Cortex of kidney (tissue), 1 donor: ENCODE measurements at places on chromosomes 5 and 9.

DNA sequence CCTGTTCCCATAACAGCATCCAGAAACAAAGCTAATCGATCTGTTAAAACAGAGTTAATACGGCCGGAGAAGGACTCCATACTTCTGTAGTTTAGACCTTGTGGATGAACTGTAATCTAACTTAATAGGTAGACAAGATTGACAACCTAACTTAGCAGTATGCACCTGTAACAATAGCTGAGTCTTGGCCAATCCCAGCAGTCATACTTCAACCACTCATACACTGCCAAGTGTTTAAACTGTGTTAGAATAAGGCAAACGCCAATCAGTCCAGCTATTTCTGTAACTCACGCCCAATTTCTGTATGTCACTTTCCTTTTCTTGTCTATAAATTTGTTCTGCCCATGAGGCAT is 33.7 kb upstream of the MACIR start:
- DNase-seq = no peak

DNA sequence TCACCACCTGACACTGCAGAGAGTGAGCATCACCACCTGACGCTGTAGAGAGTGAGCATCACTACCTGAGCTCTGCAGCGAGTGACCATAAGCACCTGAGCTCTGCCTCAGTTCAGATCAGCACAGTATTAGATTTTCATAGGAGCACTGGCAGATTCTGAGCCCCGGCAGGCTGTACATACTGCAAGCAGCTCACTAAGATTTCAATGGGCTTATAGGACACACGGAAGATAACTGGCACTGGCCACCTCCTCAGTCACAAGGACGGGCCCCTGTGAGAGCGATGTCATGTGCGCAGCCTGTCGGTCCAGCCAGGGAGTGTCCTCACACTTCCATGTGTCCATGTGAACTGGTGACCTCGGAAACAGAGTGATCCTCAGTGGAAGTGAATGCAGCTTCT is 153.5 kb upstream of the IRX2 start:
- no peak for DNase-seq

GRCh38 chr5:171447226-171447625 is 27.8 kb downstream of the FGF18 start:
- DNase-seq = no peak

DNA sequence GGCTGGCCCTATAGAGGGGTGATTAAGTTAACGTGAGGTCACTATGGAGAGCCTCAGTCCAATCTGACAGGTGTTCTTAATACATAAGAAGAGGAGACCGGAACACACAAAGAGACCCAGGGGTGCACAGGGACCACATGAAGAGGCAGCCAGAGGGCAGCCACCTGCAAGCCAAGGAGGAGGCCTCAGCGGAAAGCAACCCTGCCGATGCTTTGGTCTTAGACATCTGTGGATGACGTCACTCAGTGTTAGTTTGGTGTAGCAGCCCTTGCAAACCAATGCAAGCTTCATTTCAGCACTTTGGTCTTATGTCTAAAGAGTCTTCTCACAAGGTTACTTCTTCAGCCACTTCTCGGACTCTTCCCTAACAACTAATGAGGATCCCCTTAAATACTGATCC is 47.6 kb upstream of the GRHPR start:
- DNase-seq = no peak

GRCh38 chr5:56640763-56641406 is 174.5 kb upstream of the MAP3K1 start:
- DNase-seq = no peak

- no peak for DNase-seq
Observed at GRCh38 chr5:154577416-154577815, 99.4 kb upstream of the HAND1 start.

GRCh38 chr9:80797831-80798688 is 891.3 kb downstream of the TLE1 start:
- DNase-seq = no peak

- no peak for DNase-seq
Observed at GRCh38 chr9:136023410-136024225, 62.4 kb upstream of the UBAC1 start.

- DNase-seq = no peak
Observed at GRCh38 chr9:36788534-36788933, 215.8 kb downstream of the MELK start.

DNA sequence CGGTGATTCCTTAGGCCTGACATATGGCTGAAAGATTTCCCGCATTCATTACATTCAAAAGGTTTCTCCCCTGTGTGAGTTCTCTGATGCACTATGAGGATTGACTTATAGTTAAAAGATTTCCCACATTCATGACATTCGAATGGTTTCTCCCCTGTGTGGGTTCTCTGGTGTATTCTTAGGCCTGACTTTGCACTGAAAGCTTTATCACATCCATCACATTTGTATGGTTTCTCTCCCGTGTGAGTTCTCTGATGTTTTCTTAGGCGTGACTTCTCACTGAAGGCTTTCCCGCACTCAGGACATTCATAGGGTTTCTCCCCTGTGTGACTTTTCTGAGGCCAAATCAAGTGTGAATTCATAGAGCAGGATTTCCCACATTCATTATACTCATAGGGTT is 35.8 kb downstream of the ZNF782 start:
- DNase-seq = no peak

DNA sequence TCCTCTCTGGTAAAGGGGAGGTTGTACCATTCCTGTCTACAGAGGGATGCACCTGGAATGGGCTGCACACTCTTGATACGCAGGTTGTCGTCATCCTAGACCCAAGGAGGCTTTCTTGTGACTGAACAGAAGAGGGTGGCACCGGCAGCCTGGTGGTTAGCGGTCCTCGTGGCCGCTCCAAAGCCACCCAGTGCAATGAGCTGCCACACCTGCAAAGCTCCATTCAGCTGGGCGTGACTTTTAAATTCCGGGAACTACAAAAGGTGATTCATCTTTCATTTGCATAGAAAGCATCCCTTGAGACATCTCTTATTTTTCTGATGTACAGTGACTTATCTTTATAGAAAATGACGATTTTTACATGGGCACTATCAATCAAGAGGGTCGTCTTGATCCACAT is 286.1 kb upstream of the IRX1 start:
- no peak for DNase-seq

GRCh38 chr5:33316773-33317172 is 124.0 kb upstream of the TARS1 start:
- DNase-seq = no peak

GRCh38 chr5:81425569-81425968 is 31.6 kb upstream of the ACOT12 start:
- no peak for DNase-seq

GRCh38 chr9:107606149-107606790 is 116.7 kb upstream of the KLF4 start:
- no peak for DNase-seq

GRCh38 chr9:23088932-23089364 is 642.3 kb downstream of the DMRTA1 start:
- no peak for DNase-seq

GRCh38 chr5:111170279-111170678 is 53.9 kb upstream of the CAMK4 start:
- DNase-seq = no peak

DNA sequence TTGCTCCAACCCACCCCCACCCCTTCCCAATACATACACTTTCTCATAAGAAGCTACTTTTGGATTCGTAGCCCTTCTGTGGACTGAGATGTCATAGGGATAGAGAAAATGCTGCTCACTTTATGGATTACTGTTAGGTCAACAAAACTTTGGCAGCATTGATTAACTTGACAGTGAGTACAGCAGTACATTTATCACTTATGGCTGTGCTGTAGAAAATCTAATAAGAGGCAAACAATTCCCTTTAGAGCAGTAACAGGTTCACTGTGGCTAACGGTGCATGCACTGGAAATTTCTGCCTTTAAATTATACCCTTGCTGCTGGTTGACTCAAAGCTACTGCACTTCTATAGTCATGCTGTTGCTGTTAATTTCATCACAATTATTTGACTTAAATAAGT is 59.2 kb downstream of the PPIC start:
- DNase-seq = no peak

DNA sequence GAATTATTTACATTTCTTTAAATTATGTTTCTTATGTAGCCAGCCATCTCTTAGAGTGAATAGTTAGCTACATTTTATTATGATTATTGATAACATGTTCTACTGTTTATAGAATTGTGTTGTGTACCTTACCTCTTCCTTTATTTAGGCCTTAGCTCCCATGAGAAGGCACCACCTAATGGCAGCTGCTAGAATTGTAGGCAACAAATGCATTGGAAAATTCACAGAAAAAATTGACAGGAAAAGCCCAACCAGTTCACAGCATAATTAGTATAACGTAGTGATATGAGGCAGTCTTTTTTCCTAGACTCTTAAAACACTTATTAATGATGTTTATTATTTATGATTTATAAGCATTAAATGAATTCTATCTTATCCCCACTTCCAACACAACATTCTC is 175.8 kb downstream of the WDR70 start:
- DNase-seq = no peak

GRCh38 chr5:137665678-137666460 is 70.0 kb downstream of the KLHL3 start:
- no peak for DNase-seq

DNA sequence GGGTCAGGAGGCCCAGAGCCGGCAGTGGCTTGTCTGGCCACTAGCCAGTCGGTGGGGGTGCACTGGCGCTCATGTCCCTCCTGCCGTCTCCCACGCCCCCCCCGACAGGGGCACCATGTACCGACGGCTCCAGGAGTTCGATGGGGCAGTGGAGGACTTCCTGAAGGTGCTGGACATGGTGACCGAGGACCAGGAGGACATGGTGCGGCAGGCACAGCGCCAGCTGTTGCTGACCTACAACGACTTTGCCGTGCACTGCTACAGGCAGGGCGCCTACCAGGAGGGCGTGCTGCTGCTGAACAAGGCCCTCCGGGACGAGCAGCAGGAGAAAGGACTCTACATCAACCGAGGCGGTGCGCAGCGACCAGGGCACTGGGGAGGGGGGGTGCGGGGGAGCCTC is 8.1 kb downstream of the TTC16 start:
- no peak for DNase-seq

GRCh38 chr9:14782286-14783051 is 59.9 kb upstream of the CER1 start:
- no peak for DNase-seq

DNA sequence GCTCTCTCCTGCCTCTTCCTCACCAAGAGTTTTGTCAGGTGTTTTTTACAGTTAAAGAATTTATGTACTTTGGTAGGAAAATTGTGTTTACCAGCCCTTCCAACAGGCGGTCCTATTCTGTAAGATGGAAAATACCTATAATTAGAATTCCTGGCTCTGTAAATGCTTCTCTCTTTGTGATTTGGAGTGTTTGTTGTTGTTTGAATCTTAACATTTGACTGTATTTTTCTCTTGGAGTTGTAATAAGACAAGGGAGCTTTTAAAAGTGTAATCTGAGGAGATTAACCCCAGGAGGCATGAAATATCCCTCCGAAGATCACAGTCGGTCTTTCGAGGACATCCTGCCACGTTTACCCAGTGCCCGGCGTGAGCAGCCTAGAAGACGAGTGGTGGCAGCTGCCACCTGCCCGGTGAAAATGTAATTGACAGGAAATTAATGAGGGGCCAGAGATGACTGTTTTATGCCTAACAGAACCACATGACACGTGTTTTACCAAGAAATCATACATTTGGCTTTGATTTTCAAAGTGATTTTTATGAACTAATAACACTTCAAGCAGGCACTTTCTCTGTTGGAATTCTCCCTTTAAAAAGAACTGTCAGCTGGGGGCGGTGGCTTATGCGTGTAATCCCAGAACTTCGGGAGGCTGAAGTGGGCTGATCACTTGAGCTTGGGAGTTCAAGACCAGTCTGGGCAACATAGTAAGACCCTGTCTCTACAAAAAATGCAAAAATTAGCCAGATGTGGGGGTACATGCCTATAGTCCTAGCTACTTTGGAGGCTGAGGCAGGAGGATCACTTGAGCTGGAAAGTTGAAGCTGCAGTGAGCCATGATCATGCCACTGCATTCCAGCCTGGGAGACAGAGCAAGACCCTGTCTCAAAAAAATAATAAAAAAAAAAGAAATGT is 20.0 kb downstream of the ANKRD33B start:
- DNase-seq = no peak

DNA sequence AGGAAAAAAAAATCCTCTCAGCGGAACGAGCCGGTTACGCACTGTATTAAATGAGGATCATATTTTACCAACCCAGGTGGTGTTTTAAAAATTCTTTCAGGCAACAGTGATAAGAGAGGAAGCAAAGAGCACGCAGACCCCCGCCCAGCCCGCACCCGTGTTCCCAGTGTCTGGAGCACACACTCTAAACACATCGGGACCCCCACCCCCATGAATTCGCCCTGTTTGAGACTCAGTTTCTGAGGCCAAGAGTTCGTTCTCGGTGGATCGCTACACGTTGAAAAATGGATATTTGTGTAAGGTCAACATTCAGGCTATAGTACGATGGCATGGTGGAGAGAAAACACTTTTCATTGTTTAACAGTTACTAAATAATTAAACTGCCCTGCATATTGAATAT is 196.3 kb downstream of the MEF2C start:
- no peak for DNase-seq

GRCh38 chr9:12811935-12812334 is 37.1 kb downstream of the LURAP1L start:
- DNase-seq = no peak

- DNase-seq = no peak
Observed at GRCh38 chr5:150663936-150664335, 2.9 kb downstream of the MYOZ3 start.

GRCh38 chr5:82466986-82467561 is 188.9 kb upstream of the RPS23 start:
- no peak for DNase-seq

DNA sequence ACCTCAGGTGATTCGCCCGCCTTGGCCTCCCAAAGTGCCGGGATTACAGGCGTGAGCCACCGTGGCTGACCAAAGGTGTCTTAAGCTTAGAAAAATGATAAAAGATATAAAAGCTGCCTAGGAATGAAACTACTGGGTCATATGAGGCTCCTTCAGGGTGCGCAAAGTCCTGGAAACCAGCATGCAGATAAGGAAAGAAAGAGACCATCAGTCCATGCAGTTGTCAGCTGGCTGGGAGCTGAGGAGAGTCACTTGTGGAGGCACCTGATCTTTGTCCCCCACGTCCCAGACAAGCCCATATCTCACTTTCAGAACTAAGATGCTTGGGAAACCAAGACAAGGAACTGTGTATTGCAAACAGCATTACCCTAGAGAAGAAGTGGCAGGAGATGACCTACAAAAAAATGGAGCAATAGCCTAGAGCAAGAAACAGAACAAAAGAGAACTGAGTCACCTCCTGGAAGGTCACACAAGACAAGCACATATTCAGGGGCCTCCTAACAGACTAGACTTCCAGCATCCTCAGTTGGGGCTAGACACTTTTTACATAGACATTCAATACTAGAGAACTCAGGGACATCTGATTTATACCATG is 2.8 kb upstream of the CCDC125 start:
- no peak for DNase-seq

GRCh38 chr9:125202846-125203618 is 2.7 kb downstream of the RABEPK start:
- no peak for DNase-seq
